ENCODE measurements at places on chromosomes 4 and X. TPM values are rescaled to one million over a fixed set of nuclear protein-coding genes. Genes with fewer than 3 reads are reported as not detected.

GK2 gene
- total RNA-seq = not detected

SHROOM4 gene
- 0.12 TPM for total RNA-seq

PFKFB1 gene
- 0.14 TPM for total RNA-seq

IGSF1 gene
- total RNA-seq = 0.14 TPM

SGMS2 gene
- not detected for total RNA-seq

IL13RA2 gene
- 1.5 TPM for total RNA-seq

CSAG1 gene
- total RNA-seq = not detected

MGARP gene
- total RNA-seq = not detected

FGF13 gene
- not detected for total RNA-seq

NUP54 gene
- total RNA-seq = 78.2 TPM

Data from G401 (cell line).